ENCODE measurements at places on chromosomes 7 and 10.

DNA sequence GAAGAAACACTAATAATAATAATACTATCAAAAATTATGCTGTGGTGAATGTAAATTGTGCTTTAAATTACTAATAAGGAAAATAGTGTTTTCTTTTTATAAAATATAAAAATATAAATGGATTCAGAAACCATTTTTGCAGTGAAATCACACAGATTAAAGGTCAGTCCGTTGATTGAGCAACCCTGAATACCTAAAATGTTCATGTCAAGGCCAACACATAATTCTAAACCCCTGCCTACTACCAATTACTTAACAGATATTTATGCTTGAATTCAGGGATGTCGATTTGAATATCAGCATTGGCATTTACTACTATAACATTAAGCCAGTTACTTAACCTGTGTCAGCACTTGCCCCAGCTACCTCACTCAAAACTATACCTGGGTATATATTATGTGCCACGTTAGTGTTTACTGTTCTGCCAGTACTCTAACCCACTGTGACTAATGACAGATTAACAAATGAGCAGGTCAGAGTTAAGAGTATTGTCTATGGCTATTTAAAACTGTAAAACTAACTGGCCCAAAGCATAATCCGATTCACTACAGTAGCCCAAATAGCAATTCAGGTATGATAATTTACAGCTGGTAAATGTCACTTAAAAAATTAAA is 165.0 kb downstream of the KMT2E start:
- no peak for DNase-seq

- no peak for DNase-seq
Measured at GRCh38 chr10:24650669-24651391, 72.9 kb downstream of the ARHGAP21 start.

- no peak for DNase-seq
Measured at GRCh38 chr7:104980841-104981671, 32.9 kb upstream of the KMT2E start.

GRCh38 chr7:119046068-119046467 is 821.6 kb downstream of the ANKRD7 start:
- DNase-seq: no peak

GRCh38 chr10:97534746-97535367 is 36.1 kb downstream of the UBTD1 start:
- no peak for DNase-seq

GRCh38 chr10:122098924-122099323 is 110.0 kb downstream of the TACC2 start:
- DNase-seq: no peak

GRCh38 chr10:122374859-122375678 is 561 bp downstream of the PLEKHA1 start:
- DNase-seq: peak; percentile 53

GRCh38 chr10:94129393-94130130 is 135.8 kb downstream of the PLCE1 start:
- no peak for DNase-seq

DNA sequence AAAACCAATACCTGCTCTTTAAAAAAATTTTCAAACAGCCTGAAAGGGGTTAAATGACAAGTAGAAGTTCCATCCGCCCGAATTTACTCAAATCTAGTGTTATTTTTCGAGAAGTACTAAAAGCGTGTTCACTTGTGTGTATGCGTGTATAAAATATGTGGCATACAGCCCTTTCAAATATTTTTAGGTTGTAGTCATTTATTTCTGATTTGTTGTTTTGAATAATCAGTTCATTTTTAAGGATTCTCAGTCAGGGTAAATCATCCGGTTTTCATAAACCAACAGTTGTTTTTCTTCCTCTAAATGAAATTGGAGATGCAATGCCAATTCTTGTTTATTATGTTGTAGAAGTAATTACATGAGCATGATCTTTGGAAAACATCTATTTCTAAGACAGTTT is 6.9 kb upstream of the SUN1 start:
- DNase-seq: no peak

- DNase-seq: no peak
Measured at GRCh38 chr7:36058020-36058592, 94.9 kb upstream of the EEPD1 start.

DNA sequence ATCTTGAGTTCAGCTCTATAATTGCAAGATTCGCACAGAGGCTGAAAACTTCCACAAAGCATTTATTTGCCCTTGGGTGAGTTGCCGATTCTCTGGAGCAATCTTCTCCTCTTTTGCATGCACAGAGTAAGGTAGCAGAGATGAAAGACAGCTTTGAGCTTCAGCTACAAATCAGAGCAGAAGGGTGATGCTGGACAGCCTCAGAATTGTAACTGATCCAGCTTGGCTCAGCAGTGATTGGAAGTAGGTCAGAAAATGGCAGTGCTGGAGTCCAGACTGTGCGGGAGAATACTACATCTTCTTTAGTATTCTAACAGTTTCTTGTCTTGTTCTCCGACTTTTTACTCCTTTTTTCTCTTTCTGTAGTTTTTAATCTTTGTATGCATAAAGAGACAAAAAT is 55.4 kb upstream of the CDC14C start:
- DNase-seq: no peak

- DNase-seq: no peak
Measured at GRCh38 chr10:111872591-111872990, 311.0 kb downstream of the GPAM start.

DNA sequence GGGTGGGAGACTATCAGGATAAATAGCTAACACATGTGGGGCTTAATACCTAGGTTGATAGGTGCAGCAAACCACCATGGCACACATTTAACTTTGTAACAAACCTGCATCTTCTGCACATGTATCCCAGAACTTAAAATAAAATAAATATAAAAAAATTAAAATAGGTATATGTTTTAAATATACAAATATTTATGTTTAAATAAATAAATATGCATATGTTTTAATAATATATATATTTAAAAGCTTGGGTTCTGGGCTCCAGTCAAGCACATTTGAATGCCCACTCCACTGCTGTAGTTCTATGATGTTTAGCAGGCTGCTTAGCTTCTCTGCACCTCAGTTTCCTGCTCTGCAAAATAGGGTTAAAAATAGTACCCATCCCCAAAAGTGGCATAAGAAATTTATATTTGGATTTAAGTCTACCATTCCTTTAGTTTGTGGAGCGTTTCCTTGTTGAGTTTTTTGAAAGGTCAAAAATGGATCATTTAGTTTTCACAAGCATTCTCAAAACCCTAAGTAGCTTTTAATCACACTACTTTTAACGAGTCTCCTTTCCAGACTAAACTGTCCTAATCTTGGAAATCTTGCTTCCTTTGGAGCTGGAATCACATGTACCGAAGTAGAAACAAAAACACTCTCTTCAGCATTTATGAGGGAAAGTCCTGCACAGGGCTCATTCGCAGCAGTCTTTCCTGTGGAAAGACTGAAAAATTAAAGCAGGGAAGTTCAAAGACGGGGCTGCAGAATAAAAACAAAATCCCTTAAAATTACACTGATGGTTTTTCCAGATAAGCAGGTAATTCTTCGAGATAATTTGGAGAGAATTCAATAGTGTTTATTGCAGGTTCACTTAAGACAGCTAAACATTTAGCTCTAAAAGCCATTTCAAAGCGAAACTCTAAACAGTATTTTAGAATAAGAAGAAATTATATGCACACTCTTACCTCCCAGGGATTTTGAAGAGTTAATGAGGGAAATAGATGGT is 111.7 kb upstream of the LYZL1 start:
- no peak for DNase-seq

DNA sequence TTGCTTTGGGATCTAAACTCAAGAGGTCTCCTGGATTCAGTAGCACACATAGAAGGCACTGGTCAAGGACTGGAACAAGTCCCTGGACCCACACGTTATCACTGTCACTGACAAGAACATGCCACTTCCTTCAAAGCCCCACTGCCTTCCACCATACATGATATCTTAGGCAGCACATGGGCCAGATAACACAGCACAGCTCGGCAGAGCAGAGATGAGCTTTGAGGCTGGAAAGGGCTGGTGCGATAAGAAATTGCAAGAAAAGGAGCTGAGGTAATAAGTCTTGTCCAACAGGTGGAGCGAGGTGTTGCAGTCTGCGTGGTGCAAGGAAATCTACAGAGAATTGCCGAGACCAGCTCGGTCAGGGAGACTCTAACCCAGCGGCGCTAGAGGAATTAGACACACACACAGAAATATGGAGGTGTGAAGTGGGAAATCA is 139.8 kb upstream of the CDK13 start:
- DNase-seq: no peak

GRCh38 chr7:935874-936385 is 18.6 kb downstream of the ADAP1 start:
- no peak for DNase-seq

GRCh38 chr10:113044016-113044755 is 94.1 kb downstream of the TCF7L2 start:
- DNase-seq: no peak

DNA sequence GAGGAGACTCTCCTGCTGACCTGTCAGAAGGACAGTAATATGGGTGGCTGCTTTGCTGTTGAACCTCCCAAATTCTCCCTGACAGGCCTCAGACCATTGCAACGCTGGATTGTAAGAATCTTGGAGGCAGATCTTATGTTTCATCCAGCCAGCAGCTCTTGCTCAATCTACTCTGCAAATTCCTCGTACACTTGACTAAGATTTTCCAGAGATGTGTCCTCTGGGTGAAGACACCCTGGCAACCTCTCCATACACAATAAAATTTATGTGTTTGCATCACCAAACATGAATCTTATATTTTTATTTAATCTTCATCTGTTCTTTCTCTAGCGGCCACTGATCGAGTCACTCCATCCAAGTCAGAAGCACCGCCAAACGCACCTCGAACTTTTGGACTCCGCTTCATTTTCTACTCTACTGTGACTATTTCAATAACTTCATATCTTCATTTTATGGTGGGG is 623.1 kb downstream of the ACTR3B start:
- DNase-seq: no peak

GRCh38 chr7:83550100-83550499 is 98.8 kb downstream of the SEMA3E start:
- DNase-seq: no peak

DNA sequence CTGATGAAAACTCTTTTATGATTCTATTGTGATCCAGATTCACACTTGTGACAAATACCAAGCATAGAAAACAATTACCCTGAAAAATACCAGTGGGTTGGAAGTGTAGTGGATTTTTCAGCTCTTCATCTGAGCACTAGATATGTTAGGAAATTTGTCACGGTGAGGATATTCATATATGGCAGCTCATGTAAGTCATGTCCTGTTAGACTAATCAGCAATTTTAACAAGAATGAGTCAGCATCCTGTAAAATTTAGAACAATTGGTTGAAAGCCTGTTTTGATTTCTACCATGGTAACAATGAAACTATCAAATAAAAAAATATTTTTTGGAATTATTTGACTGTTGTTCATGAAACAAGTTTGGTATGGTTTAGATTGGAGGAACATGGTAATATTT is 334.3 kb downstream of the CACNA2D1 start:
- DNase-seq: no peak

GRCh38 chr10:62736168-62736546 is 68.4 kb upstream of the ADO start:
- no peak for DNase-seq

GRCh38 chr10:111299037-111299436 is 222.2 kb downstream of the ADRA2A start:
- DNase-seq: no peak

DNA sequence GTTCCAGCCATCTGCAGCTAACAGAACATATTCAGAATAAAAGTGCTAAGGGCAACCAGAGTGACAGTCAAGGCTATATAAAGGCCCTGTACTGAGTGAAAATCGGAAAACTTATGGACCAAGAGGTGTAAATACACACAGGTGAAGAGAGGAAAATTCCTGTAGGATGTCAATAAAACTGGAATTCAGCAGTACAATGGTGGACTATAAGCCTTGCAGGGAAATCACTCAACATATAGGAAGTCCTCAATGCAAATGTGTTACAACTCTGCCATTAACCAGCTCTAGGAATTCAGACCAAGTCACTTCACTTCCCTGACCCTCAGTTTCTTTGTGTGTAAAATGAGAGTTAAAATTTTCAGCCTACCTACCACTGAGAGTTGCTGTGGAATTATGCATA is 7.7 kb downstream of the USP6NL start:
- DNase-seq: no peak

GRCh38 chr10:127210936-127211466 is 14.6 kb upstream of the INSYN2A start:
- no peak for DNase-seq

GRCh38 chr7:71733107-71733870 is 601.3 kb downstream of the GALNT17 start:
- peak; percentile 32 for DNase-seq

DNA sequence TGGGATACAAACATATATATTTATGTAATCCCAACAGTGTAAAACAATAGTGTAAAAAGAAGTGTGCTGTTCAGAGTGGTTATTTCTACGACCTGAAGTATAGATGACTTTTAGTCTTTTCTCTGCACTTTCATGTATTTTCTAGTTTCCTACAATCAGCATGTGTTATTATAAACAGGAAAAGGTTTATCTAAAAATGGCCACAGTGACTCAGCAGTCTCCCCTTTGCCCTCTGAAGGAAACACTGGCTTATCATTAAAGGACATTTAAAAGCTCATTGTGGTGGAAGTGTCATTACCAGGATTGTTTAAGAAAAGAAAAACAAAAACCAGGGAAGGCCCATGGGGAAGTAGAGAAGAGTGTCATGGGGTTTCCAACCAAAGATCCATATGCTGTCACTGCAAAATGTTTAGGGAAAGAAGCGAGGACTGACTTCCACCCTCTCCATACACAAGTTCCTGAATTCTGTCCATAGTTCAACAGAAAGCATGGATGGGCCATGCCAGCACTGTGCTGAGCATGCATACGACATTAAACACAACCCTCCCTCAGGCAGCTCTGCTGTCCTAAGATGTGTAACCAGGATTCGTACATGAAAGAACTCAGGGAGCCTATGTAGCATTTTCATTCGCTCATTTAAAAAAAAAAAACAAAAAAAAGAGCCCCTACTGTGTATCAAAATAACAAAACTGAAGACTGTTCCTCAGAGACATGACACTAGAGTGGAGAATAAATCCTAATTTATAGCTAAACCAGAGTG is 10.2 kb downstream of the CYREN start:
- no peak for DNase-seq

GRCh38 chr10:67476201-67476600 is 219.8 kb downstream of the CTNNA3 start:
- no peak for DNase-seq

- no peak for DNase-seq
Measured at GRCh38 chr7:39464350-39465054, 101.7 kb upstream of the YAE1 start.

DNA sequence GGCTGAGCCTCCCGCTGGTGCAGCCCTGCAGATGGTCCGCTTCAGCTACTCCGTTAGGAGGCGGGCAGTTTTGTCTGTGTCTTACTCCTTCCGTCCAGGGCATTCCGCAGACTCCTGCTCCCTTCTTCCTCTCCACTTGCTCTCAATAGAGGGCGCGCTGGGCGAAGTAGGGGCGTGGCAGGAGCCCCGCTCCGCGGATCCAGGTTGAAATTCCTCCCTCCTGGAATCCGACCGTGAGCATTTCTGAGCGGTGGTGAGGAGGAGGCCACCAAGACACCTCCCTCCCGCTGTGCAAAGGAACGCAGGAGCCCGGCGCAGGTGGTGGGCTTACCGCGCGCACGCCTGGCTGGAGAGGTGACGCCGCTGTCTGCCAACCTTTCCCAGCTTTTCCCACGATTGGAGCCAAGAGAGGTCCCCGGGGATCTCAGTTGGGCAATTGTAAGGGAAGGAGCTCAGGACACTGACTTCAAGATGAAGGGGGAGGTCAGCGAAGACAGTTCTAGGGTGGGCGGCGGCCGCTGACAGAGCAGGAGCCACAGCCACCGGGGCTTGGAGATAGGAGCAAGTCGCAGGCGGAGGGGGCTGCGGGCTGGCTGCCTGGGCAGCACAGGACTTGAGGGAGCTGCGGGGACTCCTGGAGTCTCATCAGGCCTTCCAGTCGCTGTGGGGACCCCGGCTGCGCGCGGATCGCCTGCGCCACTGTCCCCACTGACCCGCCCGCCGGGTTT is 1011.3 kb downstream of the XPNPEP1 start:
- DNase-seq: no peak
